ENCODE measurements at places on chromosomes 5 and 9.

GRCh38 chr5:53219610-53220009 lies 110.1 kb upstream of the MOCS2 start:
- DNase-seq = no peak

- peak; percentile 85 for DNase-seq
These were observed 1.2 kb downstream of the ARRDC3 start for GRCh38 chr5:91381774-91382359.

GRCh38 chr9:92325991-92326500 lies 293 bp downstream of the CENPP start:
- no peak for DNase-seq

GRCh38 chr9:131273856-131274673 lies 2.2 kb downstream of the FAM78A start:
- no peak for DNase-seq

DNA sequence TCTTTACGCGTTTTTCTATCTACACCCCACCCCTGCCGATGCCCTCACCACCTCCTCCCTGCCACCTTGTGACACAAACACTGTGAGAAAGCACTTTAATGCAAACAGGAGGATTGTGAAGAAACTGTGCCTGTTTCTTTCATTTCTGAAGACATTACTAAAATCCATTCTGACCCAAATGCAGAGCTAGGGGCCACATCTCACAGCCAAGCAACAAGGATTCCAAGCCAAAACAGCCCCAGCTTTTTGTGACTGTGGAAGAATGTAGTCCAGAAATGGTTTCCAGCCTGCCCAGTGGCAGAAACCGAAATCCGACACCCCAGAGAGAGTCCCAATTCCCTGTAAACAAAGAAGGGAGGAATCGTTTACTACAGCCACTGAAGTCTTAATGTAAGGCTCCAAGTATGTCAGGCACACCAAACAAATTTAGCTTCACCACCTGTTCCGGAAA lies 190.9 kb downstream of the TTC39B start:
- no peak for DNase-seq

GRCh38 chr9:124163760-124164255 lies 93.9 kb upstream of the NEK6 start:
- no peak for DNase-seq

GRCh38 chr5:87120518-87121303 lies 147.0 kb upstream of the RASA1 start:
- no peak for DNase-seq

DNA sequence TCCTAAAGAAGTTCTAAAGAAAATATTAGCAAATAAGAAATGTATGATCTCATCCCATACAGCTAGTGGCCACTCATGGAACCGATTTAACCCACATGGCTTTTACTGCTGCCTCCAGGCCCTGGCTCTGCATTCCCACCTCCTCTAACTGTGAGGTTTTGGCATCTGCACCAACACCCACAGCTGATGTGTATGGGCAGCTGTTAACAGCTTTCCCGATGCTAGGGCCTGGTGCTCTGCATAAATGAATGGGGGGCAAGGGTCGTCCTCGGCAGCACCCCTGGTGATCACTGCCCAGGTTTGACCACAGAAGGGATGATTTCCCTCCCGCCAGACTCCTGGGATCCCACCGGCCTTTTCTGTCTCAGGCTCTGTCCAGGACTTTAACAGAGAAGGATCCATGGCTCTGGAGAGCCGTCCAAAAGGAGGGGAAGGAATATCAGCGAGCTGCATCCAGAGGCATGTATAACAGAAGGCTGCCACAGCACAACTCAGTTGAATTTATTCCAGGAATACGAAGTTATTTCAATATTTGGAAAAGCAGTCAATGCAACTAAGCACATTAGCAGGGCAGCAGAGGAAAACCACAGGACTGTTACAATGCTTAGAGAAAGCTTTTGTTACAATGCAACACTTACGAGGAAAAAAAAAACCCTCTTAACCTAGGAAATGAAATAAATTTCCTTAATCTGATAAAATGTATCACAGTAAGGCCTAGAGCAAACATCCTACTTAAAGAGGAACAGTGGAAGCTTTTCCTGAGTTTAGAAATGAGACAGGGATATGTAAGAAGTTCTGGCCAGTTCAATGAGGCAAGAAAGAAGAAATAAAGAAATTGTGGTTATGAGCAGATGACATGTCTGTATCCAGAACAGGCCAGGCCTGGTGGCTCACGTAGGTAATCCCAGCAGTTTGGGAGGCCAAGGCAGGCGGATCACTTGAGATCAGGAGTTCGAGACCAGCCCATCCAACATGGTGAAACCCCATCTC lies 63.1 kb downstream of the NACC2 start:
- peak; percentile 36 for DNase-seq

- no peak for DNase-seq
These were observed 31.9 kb upstream of the PCSK5 start for GRCh38 chr9:75858497-75859092.

GRCh38 chr5:2262620-2263019 lies 379.9 kb upstream of the IRX4 start:
- DNase-seq = no peak

DNA sequence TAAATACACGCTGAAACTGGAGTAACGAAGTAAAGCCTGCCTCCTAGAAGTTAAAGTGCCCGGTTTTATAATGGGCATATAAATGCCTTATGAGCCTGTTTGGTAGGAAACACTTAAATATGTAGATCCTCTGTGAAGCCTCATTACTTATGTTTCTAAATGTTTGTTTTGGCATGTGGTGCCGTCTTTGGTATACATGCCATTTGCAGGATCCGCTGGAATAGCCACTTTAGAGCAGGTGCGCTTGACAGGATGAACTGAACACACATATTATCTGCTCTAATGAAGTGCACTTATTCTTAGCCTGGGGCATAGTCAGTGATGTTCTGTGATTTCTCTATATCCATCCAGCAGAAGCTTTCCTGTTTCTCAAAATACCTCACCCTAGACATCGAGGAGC lies 778.1 kb upstream of the WWC1 start:
- no peak for DNase-seq

GRCh38 chr9:6904371-6904770 lies 146.6 kb downstream of the KDM4C start:
- DNase-seq = no peak

GRCh38 chr5:92401-93220 lies 643 bp downstream of the PLEKHG4B start:
- DNase-seq = no peak

DNA sequence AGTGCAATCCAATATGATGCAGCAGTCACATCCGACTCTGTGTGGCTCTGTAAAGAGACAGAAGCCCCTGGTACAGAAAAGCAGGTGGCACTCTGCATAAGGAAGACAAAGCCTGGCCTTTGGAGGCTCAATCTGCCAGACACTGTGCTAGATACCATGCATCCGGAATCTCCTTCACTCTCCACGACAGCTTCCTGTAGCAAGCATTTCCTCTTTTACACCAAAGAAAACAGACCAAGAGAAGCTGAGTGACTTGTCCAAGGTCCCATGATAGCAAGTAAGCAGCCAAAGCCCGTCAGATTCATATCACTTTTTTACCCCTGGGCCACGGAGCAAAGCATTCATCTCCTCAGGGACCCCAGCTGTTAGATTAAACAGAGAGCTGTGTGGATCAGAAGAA lies 64.2 kb upstream of the SMIM23 start:
- DNase-seq = no peak

GRCh38 chr9:21398955-21399489 lies 9.9 kb upstream of the IFNA8 start:
- DNase-seq = no peak

GRCh38 chr5:131462454-131462853 lies 172.6 kb downstream of the RAPGEF6 start:
- DNase-seq = no peak

DNA sequence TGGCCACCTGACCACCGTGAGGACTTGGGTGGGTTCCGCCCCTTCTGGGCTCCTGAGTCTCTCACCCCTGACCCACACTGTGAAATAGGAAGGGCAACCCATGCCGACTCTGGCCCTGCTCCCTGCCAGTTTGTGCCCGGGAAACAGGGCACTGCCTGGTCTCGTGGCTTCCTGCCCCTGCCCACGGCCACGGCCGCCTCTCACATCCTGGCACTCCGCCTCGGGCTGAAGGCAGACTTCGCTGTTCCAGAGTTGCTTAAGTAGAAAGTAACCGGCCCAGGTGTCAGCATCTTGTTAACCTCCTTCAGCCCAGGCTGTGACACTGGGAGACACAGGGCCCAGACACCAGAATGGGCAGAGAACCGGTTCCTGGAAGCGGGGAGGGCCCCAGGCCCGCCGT lies 68.7 kb upstream of the RNU6ATAC start:
- DNase-seq = peak; percentile 69
